Activated naive CD8-positive, alpha-beta T cell treated with anti-CD3 and anti-CD28 coated beads for 36 hours (primary cell): ENCODE measurements at places on chromosomes 13 and 19.

- no peak for DNase-seq
Observed at GRCh38 chr13:26041444-26041843, 10.4 kb downstream of the SHISA2 start.

DNA sequence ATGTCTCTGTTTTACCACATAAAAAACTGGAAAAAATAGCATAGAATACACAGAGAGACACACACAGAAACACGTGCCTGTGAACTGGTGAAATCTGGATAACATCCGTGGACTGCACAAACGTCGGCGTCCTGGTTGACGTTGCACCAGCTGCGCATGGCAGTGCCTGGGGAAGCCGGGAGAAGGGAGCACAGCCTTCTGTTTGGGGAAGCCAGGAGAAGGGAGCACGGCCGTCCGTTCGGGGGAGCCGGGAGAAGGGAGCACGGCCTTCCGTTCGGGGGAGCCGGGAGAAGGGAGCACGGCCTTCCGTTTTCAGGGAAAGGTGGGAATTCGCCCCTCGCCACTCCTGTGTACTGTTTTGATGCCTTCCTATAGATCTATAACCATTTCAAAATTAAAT is 63.8 kb upstream of the C13orf46 start:
- DNase-seq = no peak

DNA sequence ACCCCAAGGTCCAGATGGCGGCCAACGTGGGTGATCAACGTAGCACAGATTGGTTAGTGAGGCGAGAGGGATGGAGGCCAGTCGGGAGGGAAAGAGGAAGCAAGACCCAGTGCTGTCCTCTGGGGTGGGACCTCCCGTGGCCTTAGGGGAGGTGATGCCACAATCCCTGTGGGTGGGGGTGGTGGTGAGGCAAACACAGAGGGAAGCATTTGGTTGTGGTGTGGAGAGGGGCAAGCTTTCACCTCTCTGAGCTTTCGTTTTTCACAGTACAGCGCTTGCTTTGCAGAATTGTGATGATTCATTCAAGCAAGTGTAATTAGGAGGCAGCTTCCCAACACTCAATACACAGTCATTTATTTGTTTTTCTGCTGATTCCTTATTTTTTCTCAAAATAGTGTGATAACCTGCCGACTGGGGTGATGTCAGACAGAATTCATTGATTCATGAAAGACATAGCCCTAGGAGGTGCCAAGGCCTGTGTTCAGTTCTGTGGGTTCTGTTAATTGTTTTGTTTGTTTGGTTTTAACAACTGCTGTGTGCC is 2.4 kb downstream of the LENG8 start:
- no peak for DNase-seq

DNA sequence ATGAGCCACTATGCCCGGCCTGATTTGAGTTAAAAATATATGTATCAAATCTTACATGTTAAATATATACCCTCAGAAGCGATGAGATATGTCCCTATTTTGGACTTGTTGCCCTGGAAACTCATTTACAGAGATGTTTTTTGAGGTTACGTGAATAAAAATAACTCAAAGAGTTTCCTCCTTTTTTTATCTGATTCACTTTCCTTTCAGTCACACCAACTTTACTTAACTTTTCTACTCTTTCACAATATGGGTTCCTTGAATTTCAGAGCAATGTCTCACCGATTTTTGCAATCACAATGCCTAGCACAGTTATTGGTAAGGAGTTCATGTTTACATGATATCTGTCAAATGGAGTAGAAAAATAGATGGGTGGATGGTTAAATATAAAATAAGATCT is 2.3 kb downstream of the OR7C2 start:
- no peak for DNase-seq

GRCh38 chr13:81874681-81875661 is 1534.0 kb upstream of the SPRY2 start:
- DNase-seq = no peak

- DNase-seq = peak; percentile 76
Observed at GRCh38 chr19:54462655-54463530, 685 bp downstream of the LENG9 start.

DNA sequence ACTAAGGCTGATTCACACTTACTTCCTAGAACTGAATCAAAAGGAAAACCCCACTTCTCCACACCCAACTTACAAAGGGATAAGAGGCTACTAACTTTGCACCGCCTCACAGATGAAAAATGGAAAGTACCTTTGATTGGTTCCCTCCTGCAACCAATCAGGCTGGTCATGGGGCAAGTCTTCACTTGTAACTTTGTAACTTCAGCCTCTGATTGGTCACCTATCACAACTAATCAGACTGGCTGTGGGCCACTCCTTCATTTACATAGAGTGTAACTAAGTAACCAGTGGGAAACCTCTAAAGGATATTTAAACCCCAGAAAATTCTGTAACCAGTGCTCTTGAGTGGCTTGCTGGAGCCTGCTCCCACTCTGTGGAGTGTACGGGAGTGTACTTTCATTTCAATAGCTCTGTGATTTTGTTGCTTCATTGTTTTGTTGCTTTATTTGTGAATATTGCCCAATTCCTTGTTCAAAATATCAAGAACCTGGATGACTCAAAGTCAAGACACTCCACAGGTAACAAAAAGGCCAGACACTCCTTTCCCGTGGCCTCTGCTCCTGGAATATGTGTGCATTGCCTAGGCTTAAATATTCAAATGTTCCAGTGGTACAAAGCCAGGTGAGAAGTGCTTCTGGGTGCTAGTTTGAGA is 50.5 kb downstream of the RFC3 start:
- DNase-seq = no peak

- DNase-seq = peak; percentile 30
Observed at GRCh38 chr19:41225238-41226052, 6.4 kb downstream of the AXL start.

GRCh38 chr19:38662537-38663155 is 15.2 kb downstream of the ACTN4 start:
- DNase-seq = no peak

- no peak for DNase-seq
Observed at GRCh38 chr13:56681404-56681803, 459.3 kb upstream of the PRR20A start.

DNA sequence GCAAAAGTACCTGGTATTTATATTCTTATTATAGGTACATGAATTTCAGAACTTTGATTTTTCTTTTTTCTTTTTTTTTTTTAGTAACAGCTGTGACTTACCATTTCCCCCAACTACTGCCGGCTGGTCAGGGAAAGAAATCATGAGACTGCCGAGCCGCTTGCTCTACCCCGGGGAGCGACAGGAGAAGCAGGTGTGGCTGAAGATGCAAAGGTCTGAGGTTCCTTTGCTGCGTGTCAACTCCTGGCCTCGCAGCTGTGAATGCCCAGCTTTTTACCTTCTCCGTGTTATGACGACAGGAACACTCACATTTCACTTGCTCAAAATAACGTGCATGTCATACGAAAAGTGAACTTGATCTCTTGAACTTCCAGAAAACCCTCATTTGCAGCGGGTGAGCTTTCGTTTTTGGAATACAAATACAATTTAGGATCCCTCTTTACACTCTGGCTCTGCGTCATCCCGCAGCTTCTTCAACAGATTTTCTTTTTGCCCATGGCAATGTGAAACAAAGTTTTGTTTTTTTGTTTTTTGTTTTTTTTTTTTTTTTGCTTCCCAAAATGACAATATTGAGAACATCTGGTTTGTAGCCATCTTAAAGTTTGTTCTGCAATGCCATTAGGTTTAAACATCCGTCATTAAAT is 117.9 kb downstream of the EFNB2 start:
- no peak for DNase-seq

- DNase-seq = no peak
Observed at GRCh38 chr13:45222919-45223318, 22.1 kb upstream of the KCTD4 start.

DNA sequence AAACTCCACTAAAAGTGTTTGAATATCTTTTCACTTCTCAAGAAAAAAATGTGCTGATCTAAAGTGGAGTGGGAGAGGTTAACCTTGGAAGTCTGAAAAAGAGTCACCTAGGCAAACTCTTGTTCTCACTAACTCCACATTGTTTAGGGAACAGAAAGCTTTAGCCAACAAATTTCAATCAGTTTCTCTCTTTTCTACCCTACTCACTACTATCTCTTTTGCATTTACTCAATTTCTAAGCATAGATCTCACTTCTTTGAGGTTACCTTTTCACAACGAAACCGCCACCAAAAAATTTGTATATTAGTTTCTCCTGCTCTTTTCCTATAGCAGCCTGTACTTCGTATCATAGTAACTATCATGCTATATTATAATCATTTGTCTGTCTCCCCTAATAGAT is 6.3 kb downstream of the NHLRC3 start:
- DNase-seq = no peak

GRCh38 chr13:42969565-42970172 is 22.4 kb downstream of the EPSTI1 start:
- DNase-seq = peak; percentile 73

GRCh38 chr19:29860492-29860891 is 48.7 kb downstream of the CCNE1 start:
- DNase-seq = no peak

GRCh38 chr13:34290661-34291060 is 472.7 kb downstream of the RFC3 start:
- DNase-seq = no peak

- DNase-seq = no peak
Observed at GRCh38 chr13:31064636-31065035, 97.1 kb downstream of the HSPH1 start.

GRCh38 chr13:95559100-95559499 is 6.6 kb downstream of the CLDN10 start:
- no peak for DNase-seq

DNA sequence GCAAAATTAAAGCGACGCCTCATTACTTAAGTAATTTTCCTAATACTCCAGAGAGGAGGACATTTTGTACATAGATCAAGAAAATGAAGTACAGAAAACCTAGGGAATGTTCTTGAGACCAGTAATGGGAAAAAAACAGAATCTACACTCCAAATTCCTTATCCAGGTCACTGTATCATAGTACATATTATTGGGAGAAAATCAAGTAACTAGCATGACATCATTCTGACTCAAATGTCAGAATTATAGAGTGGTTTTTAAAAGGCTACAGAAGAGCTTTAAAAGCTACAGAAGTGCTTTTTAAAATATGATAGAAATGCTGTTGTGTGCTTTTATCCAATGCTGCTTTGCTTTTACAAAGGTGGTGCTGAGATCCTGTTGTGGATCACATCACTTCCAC is 86.3 kb upstream of the SLC15A1 start:
- no peak for DNase-seq

- DNase-seq = peak; percentile 13
Observed at GRCh38 chr13:94433055-94433961, 46.2 kb downstream of the DCT start.

- no peak for DNase-seq
Observed at GRCh38 chr13:34967851-34968562, 25.9 kb downstream of the NBEA start.

DNA sequence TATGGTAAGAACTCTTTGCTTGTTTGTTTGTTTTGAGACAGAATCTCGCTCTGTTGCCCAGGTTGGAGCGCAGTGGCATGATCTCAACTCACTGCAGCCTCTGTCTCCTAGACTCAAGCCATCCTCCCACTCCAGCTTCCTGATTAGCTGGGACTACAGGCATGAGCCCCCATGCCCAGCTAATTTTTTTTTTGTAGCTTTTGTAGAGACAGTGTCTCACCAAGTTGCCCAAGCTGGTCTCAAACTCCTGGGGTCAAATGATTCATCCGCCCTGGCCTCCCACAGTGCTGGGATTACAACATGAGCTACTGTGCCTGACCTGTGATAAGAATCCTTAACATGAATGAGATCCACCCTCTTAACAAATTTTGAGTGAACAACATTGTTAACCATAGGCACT is 183.9 kb upstream of the TSHZ3 start:
- no peak for DNase-seq

DNA sequence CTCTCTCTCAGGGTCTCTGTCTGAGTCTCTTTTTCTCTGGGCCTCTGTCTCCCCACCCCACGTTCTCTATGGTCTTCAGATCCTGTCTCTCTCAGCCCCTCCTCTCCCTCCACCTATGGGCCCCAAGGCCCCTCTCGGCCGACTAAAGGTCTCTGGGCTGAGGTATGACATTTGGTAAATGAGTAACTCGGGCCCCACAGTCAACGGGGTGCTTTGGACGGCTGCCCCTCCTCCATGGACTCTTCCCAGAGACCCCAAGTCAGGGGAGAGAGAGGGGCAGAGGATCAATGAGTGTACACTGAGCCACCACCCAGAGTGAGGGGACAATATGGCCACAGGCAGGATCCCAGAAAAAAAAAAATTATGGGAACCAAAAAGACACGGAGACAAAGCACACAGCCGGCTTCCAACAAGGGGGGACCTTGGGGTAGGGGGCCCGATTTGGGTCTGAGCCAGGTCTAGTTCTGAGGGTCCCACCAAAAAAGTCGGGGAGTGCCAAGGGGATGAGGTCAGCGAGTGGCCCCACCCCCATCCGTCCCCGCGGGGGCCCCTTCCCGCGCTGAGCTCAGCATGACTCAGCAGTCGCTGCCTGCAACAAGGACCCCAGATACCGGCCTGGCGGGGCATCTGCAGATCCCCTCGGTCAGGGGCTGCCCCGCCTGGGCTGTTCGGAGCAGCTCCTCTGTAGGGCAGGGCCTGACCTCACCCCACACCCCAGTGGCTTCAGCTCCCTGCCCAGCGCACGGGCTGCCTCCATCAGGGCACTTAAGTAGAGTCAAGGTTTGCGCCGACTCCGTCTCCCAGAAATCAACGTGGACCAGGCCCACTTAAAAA is 1.5 kb upstream of the FTL start:
- DNase-seq = peak; percentile 82

DNA sequence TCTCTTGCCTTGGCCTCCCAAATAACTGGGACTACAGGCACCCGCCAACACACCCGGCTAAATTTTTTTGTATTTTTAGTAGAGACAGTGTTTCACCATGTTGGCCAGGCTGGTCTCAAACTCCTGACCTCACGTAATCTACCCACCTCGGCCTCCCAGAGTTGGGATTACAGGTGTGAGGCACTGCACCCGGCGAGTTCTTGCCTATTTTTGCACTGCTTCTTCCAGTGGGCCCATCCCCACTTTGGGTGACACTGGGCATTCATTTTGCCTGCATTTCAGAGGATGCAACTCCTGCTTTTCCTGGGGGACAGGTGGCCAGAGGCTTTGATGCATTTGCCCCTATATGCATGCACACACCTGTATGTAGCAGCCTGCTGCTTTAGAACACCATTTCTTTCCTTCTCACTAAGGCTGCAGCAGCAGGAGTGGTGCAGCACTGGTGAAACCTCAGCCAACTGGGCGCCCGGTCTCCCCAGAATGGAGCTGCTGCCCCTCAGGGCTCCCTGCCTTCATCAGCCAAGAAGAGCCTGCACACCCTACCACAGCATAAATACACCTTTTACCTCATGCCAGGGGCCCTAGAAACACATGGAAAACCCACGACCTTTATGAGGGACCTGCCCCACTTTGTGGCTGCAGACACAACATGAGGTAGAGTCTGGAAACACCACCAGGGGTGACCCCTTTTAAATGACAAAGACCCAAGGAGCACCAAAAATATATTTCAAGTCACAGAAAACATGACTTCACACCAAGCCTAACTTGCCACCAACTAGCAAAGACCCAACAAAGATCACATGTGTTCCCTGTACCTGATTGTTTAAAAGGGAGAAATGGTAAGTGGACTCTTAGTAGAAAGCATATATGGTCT is 36.8 kb upstream of the POP4 start:
- DNase-seq = no peak
